Cardiac muscle cell (in vitro differentiated cells and primary cell): ENCODE measurements at places on chromosomes 2 and 18. TPM values are rescaled to one million over a fixed set of nuclear protein-coding genes. Genes with fewer than 3 reads are reported as not detected.

ANKRD23 gene
- total RNA-seq: 4.8 and 11.0 TPM in 2 replicates

- H3K4me3 ChIP-seq: no peak overlapping the region
- H3K27ac ChIP-seq: no peak overlapping the region
- no peaks in the 10 kb centered on the region for H3K4me1 ChIP-seq
- H3K27me3 ChIP-seq: no peaks in the 10 kb centered on the region
- DNase-seq: no peak
- H3K36me3 ChIP-seq: no peaks in the 10 kb centered on the region
These were observed 108.8 kb downstream of the FMNL2 start for GRCh38 chr2:152443771-152444170.

FOXI3 gene
- total RNA-seq: not detected in 2 replicates

FER1L5 gene
- 0.63 and 2.1 TPM in 2 replicates for total RNA-seq

GRCh38 chr2:15846626-15847025, 93.7 kb upstream of the MYCN start:
- no peaks in the 10 kb centered on the region for H3K36me3 ChIP-seq
- H3K4me1 ChIP-seq: peaks cover 11% of the 10 kb centered on the region
- DNase-seq: no peak
- H3K27me3 ChIP-seq: no peaks in the 10 kb centered on the region
- no peak overlapping the region for H3K4me3 ChIP-seq
- H3K27ac ChIP-seq: no peak overlapping the region

GRCh38 chr2:39937621-39938020, 158.6 kb upstream of the THUMPD2 start:
- no peak for DNase-seq
- no peak overlapping the region for H3K27ac ChIP-seq
- H3K4me3 ChIP-seq: no peak overlapping the region
- H3K36me3 ChIP-seq: no peaks in the 10 kb centered on the region
- no peaks in the 10 kb centered on the region for H3K27me3 ChIP-seq
